Vagina (tissue), 2 donors: ENCODE measurements at places on chromosomes 11 and 22. TPM values are rescaled to one million over a fixed set of nuclear protein-coding genes. Genes with fewer than 3 reads are reported as not detected.

DNA sequence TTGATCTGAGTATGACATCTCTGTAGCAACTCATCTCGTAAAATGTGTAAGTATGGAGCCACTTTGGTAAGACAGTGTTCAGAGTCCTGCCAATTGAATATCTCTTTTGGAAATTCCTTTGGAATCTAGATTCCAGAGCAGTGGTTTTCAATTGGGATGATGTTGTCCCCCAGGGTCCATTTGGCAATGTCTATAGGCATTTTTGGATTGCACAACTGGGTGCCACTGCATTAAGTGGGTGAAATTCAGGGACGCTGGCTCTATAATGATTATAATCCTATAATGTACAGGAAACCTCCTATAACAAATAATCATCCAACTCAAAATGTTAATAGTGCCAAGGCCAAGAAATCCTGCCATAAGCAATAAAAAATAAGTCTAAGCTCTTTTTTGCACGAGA, 404.8 kb upstream of the RAG2 start:
- no peak for DNase-seq

DNA sequence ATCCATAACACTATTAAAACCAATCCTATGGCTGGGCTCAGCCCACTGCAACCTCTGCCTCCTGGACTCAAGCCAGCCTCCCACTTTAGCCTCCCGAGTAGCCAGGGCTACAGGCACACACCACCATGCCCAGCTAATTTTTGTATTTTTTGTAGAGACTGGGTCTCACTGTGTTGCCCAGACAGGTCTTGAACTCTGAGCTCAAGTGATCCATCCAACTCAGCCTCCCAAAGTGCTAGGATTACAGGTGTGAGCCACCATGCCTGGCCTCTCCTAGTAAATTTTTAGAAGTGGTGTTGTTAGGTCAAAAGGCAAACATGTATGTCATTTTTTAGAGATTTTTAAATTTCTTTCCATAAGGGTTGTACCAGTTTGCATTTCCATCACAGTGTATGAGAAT, 14.2 kb downstream of the F2 start:
- DNase-seq: no peak

GRCh38 chr22:48088926-48089536, 1326.6 kb downstream of the TBC1D22A start:
- DNase-seq: no peak

GRCh38 chr11:34027516-34028408, 23.8 kb upstream of the CAPRIN1 start:
- DNase-seq: no peak

GRCh38 chr11:72624496-72625201, 49.6 kb downstream of the PDE2A start:
- no peak for DNase-seq

GRCh38 chr22:47552541-47553205, 790.2 kb downstream of the TBC1D22A start:
- peak; percentile 52 for DNase-seq

- DNase-seq: peak; percentile 79
Observed at GRCh38 chr22:49995361-49996118, 17.0 kb downstream of the IL17REL start.

GRCh38 chr22:37065180-37065579, 13.6 kb downstream of the KCTD17 start:
- DNase-seq: no peak

DNA sequence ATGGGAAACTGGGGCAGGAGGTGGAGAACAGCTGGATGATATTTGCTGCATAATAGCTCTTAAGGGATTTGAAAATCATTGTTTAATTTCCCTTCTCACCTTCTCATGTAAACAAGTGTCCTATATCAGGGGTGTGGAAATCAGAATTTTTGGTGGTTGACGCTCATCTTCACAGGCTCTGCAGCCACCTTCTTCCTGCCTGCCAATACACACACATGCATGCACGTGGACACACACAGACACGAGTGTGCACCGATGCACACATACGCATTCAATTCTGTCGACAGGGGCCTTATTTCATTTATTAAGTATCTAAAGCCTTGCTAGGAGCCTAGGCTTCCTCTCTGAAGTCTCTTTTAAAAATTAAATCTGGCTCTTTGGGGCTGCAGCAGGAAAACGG, 349.4 kb upstream of the NCAM1 start:
- DNase-seq: no peak

- no peak for DNase-seq
Observed at GRCh38 chr11:45676522-45677095, 11.2 kb upstream of the CHST1 start.

GRCh38 chr11:66987158-66987620, 12.1 kb downstream of the C11orf86 start:
- DNase-seq: no peak

DNA sequence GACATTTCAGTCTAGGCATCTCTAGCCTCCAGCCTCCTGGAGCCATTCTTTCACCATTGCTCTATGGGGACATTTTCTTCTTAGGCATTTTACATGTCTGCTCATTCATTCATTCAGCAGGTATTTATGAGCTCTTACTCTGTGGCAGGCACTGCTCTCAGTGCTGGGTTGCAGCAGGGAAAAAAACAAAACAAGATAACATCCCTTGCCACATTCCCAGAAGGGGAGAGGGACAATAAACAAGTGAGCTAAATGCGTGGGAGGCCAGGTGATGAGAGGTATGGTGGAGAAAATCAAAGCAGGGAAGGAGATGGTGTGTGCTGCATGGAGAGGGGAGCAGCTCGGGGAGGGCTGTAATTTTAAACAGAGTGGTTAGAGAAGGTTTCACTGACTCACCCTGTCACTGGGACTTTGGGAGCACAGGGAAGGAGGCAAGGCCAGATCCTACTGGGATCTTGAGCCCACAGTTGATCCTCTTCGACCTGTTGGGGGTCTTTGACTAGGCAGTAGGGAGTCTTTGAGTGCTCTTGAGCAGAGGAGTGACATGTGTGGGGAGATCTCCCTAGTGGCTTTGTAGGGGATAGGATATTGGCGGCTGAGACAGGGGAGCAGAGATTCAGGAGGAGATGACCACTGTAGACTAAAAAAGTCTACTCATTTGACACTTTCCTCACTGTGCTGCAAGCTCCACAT, 17.0 kb downstream of the MICAL2 start:
- no peak for DNase-seq

DNA sequence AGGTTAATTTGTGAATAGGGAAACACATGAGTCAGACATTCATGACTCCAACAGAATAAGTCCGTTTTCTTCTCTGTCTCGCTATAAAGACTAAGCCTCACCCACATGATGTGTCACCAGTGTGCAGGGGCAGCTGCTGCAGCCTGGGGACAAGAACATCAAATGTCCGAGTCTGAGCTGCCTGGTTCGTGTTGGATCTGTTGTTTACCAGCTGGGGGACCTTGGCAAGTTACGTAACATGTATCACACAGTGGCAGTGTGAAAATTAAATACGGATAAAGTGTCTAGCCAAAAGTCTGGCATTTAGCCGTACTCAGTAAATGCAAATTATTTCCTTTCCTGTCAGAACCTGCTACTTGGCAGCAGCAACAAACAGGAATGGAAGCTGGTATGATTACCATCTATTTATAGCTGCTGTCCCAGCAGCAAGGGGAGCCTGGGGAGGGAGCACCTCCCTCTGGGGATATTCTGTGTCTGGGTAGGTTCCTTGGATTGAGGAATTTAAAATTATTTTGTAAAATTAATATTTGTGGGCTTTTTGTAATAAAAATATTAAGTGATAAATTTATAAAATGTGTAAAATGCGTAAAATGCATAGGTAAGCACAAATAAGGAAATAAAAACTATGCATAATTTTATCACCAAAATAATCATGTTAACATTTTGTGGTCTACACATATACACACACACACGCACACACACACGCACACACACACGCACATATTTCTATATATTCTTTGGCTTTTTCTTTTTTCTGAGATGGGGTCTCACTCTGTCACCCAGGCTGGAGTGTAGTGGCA, 1.3 kb upstream of the CLDN25 start:
- no peak for DNase-seq

DNA sequence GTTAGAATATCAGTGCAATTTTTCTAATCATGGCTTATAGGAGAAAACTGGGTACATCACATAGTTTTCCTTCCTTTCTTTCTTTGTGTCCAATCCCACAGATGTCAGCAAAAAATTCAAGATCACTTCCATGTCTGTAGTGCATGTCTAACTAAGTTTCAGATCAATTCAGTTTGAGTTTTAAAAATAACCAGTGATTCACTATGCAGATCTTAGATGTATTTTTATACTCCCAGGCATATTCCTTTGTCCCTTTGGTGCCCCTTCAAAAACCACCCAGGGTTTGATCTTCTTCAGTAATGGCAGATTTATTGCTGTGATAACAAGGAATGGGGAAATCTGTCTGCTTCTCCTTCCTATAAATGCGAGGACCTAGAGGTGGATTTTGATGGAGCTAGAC, 915.6 kb downstream of the METTL15 start:
- DNase-seq: no peak

- no peak for DNase-seq
Observed at GRCh38 chr11:2287091-2287490, 14.6 kb downstream of the C11orf21 start.

- no peak for DNase-seq
Observed at GRCh38 chr11:78731027-78731426, 156.4 kb upstream of the NARS2 start.

Gene CHADL
- total RNA-seq: 3.7 TPM

Gene SLC16A8
- 0.98 TPM for total RNA-seq

Gene CD3E
- 6.9 TPM for total RNA-seq

Gene BIK
- total RNA-seq: not detected

Gene LRRC74B
- total RNA-seq: not detected

Gene C11orf16
- total RNA-seq: not detected
